ENCODE measurements at places on chromosomes 11 and 22. TPM values are rescaled to one million over a fixed set of nuclear protein-coding genes. Genes with fewer than 3 reads are reported as not detected.

Gene SCUBE1
- 0.17 TPM for total RNA-seq

Gene SAA4
- not detected for total RNA-seq

Gene CD6
- not detected for total RNA-seq

Gene TEX12
- total RNA-seq: not detected

Gene OR8G5
- not detected for total RNA-seq

Gene TP53AIP1
- not detected for total RNA-seq

Gene NLRP14
- not detected for total RNA-seq

Gene IFITM1
- total RNA-seq: 82.9 TPM

Gene CFAP300
- 3.3 TPM for total RNA-seq

Gene PLAAT5
- not detected for total RNA-seq

Gene BTG4
- 0.15 TPM for total RNA-seq

Gene BARX2
- total RNA-seq: not detected

Gene UNC93B1
- 16.6 TPM for total RNA-seq

Gene PRG3
- not detected for total RNA-seq

Gene GLYATL1
- total RNA-seq: 1.3 TPM

Gene OR52H1
- total RNA-seq: not detected

Gene MUC6
- total RNA-seq: not detected

Gene PAK1
- 48.0 TPM for total RNA-seq

Gene SSTR3
- total RNA-seq: not detected

Gene MS4A6A
- total RNA-seq: not detected

Gene SUSD2
- 3.1 TPM for total RNA-seq

Gene TRIM68
- total RNA-seq: 8.9 TPM

Gene AIFM3
- total RNA-seq: 0.74 TPM

Gene ART1
- total RNA-seq: not detected

Gene OR51B4
- not detected for total RNA-seq

Gene OR1S2
- total RNA-seq: not detected

Gene KLHL35
- total RNA-seq: 1.2 TPM

Gene OSM
- not detected for total RNA-seq

Gene FBXO7
- 72.2 TPM for total RNA-seq

Gene SLC25A45
- total RNA-seq: 0.67 TPM

Gene ANO9
- total RNA-seq: under 0.01 TPM

Gene SLC17A6
- not detected for total RNA-seq

Gene TRIM34
- 2.4 TPM for total RNA-seq

Gene FKBP2
- 41.2 TPM for total RNA-seq

Gene PARVA
- 27.4 TPM for total RNA-seq

Gene USP35
- 7.4 TPM for total RNA-seq

Gene UBE2L6
- 41.9 TPM for total RNA-seq

Gene SYT13
- total RNA-seq: not detected

Gene IL10RA
- not detected for total RNA-seq

Gene OR51B5
- not detected for total RNA-seq

Gene CPT1B
- 0.17 TPM for total RNA-seq

All from bronchus fibroblast of lung (primary cell).